ENCODE measurements at places on chromosomes 4 and X.

GRCh38 chr4:185255868-185256267 is 46.5 kb downstream of the SNX25 start:
- no peak for DNase-seq

DNA sequence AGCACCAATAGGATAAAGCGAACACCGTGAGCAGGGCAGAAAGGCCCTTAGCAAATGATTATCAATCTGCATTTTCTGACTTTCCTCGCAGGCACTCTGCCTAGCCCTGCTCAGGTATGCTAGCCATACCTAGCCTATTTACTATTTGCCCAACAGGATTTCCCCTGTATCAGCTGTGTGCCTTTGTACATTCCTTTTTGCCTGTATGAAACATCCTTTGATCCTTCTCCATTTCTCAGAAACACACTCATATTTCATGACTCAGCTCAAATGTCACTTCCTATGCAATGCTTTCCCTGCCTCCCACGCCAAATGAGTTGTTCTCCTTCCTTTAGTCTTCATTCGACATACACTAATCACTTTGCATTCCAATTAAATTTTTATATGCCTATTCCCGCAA is 37.2 kb downstream of the PCDH7 start:
- DNase-seq: no peak

- peak; percentile 16 for DNase-seq
These were observed 1.9 kb downstream of the ENPP6 start for GRCh38 chr4:184215709-184216328.

GRCh38 chr4:78145622-78146021 is 88.5 kb downstream of the FRAS1 start:
- DNase-seq: no peak

- no peak for DNase-seq
These were observed 11.7 kb downstream of the COQ2 start for GRCh38 chr4:83272900-83273299.

DNA sequence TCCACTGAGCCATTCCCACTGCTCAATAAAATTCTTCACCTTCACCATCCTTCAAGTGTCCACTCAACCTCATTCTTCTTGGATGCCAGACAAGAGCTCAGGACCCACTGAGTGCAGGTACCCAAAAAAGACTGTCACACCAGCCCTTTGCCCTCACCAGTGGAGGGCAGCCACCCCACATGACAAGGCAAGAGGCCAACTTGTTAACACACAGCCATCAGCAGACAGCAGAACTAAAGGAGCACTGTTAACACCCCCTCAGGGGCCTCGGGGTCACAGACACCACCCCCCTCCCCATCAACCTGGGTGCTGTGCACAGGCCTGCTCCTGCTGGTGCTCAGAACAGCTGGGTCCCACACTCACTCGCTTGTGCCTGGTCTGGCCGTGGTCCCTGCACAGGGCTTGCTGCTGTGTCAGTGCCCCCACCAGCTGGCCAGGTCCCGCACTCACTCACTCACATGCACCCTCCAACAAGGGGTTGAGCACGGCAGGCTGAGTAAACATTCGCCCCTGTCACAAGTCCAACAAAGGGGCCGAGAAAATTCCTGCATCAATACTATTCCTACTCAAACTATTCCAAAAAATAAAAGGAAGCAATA is 54.1 kb downstream of the ATRX start:
- no peak for DNase-seq

- no peak for DNase-seq
These were observed 26.1 kb downstream of the ARHGEF6 start for GRCh38 chrX:136754651-136755050.

DNA sequence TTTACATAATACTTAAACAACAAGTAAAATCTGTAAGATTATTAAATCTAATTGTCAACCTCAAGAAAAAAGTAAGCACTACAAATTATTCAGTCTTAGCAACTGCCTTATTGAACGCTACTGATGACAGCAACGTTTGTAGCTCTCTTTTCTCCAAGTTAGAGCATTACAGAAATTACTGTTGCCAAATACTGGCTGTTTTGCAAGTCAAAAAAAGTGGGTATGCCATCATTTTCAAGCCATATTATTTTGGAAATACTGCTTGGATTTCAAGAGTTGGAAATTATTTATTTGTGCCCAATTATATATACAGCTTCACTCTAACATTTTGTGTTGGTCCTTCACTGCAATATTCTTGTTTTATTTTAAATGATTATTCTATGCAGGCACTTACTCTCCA is 221.7 kb downstream of the CXXC4 start:
- no peak for DNase-seq

DNA sequence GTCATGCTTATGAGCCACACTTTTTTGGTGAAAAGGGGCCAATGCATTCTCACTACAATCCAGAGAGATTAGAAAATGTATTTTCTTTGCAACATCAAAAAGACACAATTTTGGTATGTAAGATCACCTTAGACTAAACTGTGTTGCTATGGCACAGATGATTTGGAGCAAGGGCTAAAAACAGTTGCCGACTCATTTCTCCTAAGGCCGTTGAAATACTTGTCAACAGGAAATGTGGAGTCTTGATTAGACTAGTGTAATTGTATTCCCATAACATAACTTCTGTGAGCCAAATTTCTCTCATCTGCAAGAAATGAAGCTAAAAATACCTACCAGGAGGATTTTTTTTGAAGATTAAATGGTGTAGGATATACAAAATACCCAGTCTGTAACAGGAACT is 2547.7 kb downstream of the ARAP2 start:
- DNase-seq: no peak

DNA sequence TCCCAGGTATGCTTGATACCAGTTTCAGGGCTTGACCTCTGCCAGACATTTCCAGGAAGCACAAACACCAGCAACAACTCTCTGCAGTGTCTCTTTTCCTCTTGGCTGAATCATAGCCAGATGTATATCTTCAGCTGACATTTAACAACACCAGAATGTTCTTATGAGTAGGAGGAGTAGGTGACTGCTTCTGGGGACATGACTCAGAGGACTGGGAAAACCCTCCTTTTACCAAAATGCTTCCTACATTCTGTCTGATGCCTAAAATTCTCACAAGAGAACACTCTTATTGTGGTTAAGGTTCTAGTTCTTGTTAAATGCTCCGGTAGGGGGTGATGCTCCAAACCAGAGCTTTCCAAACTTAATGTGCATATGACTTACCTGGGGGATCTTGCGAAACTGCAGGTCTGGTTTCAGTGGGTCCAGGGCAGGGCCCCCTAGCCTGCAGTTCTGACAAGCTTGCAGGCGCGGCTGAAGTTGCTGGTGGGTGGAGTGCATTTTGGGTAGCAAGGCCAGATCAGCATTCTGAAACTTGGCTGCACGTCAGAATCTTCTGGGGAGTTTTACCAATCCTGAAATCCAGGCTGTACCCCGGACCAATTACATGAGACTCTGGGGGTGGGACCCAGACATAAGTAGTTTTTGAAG is 329.3 kb upstream of the RPS6KA3 start:
- no peak for DNase-seq

GRCh38 chr4:185738038-185738552 is 73.9 kb downstream of the SORBS2 start:
- no peak for DNase-seq

DNA sequence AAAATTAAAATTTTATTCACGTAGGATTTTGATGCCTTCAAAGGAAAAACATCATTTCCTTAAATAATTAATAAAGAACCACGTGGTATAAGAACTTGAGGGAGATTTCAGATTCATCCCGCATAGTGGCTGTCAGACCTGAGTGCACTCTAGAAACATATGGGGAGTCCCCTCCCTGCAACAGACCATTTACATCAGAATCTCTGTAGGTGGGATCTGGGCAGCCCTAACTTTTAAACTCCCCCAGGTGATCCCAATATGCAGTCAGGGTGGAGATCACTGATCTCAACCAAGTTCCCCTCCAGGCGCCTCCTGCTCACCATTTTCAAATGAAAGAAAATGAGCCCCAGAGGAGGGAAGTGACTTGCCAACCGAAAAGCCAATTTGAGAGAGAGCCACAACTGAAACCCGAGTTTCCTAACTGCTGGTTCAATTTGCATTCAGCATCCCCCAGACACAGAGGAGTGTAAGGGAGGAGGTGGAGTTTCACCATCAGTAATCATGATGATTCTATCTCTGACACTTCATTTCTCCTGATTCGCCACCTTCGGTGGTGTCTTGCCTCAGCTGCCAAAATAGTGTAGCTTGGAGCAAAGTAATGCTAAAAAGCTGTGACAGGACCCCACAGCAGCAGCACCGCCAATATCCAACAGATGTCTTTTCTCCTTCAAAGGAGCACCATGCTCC is 11.4 kb downstream of the RNF150 start:
- no peak for DNase-seq

DNA sequence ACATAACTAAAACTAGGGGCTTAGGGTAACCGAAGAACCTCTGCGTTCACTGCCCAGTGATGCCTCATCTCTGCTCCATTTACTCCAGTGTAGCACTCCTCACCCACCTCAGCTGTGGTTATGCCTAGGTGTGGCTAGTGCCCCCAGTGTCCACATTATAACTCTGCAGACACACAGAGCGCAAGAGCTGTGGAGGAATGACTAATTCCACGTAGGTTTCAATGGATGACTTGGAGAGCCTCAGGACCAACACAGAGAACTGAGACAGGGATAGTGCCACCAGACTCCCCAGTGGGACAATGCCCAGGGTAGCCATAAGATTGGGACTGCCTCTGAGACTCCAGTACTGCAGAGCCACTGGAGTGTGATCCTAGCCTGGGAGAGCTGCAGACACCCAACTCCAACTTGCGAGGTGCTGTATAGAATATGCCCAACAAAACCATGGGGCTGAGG is 542.4 kb upstream of the DIPK2B start:
- no peak for DNase-seq

GRCh38 chr4:132542228-132542627 is 606.9 kb upstream of the PCDH10 start:
- no peak for DNase-seq

- DNase-seq: peak; percentile 64
These were observed 100.1 kb downstream of the REPS2 start for GRCh38 chrX:17046478-17047097.

DNA sequence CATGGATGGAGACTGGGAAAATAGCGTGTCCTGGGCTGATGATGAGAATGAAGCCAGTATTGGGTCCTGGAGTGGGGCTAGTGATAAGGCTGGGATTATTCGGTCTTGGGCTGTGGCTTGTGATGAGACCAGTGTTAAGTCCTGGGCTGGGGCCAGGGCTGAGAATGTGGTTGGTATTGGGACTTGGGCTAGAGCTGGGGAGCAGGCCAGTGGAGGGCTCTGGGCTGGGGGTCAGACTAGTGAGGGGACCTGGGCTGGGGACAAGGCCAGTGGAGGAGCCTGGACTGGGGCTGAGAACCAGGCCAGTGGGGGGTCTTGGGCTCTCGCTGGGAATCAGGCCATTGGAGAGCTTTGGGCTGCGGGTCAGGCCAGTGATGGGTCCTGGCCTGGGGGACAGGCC is 6.7 kb downstream of the ARMCX4 start:
- DNase-seq: no peak

- no peak for DNase-seq
These were observed 121.3 kb upstream of the PNPLA4 start for GRCh38 chrX:8048466-8048865.

DNA sequence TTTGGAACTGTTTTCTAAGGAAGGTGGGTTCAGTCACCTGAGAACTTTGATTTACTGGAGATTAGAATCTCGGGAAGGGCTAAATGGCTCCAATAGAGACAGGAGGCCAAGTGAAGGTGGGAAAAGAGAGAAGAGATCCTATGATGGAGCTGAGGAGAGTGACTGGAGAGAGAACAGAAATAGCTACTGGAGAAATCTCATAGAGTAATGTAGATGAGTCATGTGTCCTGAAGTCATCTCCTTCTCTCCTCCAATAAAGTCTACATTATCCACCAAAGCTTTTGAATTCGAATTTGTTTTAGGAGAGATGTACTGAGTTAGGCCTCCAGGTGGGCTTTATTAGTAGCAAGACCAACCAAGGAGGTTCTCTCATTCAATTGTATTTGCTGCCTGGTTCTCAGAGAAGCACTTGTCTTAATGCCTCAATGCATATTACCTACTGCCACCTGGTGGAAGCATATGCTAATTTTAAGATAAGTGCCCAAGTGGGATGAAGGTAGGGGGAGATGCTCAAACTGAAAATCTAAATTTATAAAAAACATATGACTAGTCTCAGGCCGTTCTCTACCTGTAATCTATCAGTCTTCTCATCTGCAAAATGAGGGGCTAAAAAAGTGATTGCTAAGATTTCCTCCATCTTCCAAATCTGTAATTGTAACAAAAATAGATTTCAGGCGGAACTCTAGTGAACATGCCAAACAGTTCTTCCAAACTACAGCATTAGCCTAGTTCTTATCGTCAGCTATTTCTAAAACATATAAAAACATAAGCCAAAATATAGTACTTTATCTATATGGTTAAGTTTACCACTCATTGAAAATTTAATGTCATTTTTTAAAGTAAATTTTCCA is 24.4 kb downstream of the TXK start:
- no peak for DNase-seq

DNA sequence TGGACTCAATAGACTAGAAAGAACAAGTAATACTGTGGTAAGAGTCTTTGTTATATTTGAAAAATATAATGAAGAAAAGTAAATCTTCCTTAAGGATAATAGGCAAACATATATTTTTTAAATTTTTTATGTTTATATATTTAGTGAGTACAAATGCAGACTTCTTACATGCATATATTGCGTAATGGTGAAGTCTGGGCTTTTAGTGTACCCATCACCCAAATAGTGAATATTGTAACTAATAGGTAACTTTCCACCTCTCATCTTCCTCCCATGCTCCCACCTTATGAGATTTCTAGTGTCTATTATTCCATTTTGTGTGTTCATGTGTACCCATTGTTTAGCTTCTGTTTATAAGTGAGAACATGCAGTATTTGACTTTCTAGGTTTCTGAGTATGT is 711.2 kb upstream of the NDST4 start:
- DNase-seq: no peak

DNA sequence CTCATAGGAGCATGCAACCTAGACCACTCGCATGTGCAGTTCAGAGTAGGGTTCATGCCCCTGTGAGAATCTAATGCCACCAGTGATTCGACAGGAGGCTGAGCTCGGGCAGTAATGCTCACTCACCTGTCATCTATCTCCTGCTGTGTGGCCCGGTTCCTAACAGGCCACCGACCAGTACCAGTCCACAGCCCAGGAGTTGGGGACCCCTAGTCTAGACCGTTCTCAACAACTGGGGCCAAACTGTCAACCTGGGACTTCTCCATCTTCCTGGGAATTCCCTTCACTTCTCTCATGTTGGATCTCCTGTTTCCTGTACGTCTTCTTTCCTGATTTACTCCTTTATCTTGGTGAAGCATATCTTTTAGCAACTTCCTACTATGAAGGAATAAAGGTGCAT is 79.4 kb upstream of the HELT start:
- no peak for DNase-seq

- no peak for DNase-seq
These were observed 42.2 kb downstream of the TLL1 start for GRCh38 chr4:165915215-165915614.
